ENCODE measurements at places on chromosomes 5 and 9.

DNA sequence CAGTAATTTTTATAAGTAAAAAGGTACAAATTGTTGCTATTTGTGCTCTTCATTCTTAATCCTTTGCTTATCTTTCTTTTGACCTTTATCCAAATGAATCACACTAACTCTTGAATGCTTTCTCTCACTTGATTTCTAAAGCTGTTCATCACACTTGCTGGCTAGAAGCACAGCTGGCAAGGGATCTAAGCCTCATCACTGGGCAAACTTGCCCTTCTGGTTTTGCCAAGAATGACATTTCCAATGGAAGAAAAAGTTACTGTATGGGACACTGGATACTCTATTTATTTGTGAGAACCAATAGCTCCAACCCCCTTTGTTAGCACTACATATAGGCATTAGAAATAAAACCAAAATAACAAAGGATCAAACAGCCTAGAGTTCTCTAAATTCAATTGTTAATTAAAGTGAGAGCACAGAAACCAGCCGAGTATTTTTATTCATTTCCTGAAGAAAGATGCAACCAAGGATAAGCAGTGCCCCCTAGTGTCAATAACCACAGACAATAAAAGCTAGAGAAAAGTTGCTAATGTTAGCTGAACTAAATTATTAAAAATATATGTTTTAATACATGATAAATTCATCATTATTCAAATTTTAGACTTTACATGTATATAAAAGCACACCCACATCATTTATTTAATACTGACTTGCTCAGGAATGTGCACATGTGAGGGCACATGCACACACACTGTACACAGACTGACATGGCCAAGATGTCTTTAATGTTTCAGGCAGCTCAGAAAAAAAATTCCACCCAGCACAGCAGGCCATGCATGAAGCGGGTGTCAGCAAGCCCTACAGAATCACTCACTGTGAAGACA is 59.8 kb upstream of the POU5F2 start:
- peak; percentile 65 for DNase-seq

DNA sequence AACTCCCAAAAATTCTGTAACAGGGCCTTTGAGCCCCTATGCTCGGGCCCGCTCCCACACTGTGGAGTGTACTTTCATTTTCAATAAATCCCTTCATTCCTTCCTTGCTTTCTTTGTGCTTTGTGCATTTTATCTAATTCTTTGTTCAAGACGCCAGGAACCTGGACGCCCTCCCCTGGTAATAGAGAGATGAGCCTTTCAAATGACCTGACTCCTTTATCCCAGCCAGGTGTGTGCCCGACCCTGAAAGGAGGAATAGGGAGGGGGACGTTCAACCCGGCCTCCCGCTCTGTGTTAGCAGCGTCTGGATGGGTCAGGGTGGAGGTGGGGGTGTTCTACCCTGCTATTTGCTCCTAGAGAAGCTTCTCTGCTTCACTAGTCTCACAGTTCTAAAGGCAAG is 53.9 kb downstream of the FXN start:
- DNase-seq = no peak

GRCh38 chr9:93575796-93576257 is 557 bp upstream of the PHF2 start:
- DNase-seq = no peak

GRCh38 chr9:136577941-136578625 is 32.2 kb upstream of the NOTCH1 start:
- DNase-seq = no peak

- DNase-seq = no peak
Measured at GRCh38 chr5:83972236-83972635, 251.6 kb upstream of the HAPLN1 start.

DNA sequence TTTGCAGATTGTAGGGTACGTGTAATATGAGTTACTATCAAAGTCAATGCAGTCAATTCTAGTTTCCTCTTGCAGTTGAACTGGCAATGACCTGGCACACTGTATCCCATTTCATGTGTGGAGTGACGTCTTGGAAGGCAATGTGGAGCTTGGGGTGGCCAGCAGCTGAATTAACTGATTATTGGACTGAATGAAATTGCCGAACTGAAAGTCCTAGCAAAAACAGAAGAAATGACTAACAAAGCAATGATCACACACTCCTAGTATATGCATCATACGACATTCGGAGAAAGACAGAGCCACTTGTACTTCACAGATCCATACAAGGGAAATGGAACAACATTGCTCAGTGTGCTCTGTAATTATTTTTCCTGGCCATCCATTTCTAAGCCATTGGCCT is 259.1 kb upstream of the DAPK1 start:
- DNase-seq = no peak

DNA sequence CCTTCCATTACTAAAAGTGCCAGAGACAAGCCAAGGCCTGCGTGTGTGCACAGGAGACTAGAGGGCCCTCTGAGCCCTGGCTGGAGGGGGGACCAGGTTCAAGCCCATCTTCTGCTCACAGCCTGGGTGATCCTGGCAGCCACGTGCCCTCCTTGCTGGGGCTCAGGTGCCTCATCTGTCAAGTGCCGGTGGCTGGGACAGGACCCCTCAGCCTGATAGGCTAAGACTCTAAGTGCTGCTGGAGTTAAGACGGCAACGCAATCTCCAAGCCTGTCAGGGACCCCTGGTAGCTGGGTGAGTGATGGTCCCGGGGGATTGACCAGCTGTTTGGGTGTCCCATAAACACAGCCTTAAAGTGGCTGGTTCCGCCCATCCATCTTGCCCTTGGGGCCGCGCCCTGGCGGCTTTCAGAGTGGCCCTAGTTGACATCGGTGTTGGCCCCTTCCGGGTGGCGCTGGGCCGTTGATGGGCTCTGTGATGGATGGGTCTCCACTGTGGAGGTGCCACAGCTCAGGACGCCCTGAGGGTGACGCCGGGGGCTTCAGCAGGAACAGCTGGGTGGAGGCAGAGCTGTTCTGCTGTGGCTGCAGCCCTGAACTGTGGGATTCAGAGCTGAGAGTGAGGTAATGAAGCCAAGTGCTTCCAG is 136.2 kb downstream of the BARX1 start:
- DNase-seq = no peak

- no peak for DNase-seq
Measured at GRCh38 chr5:151675611-151676313, 11.0 kb downstream of the SPARC start.

DNA sequence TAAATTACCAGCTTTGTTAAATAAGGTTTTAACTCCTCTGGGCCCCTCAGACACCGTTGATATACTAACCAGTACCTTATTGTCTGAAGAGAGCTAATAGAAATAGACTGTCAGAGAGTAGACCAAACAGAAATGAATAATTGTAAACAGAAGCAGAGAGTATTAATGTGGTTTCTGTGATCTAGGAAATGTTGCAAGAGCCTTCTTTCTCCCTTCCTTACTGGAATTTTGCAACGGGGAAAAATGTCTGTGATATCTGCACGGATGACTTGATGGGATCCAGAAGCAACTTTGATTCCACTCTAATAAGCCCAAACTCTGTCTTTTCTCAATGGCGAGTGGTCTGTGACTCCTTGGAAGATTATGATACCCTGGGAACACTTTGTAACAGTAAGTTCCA is 5.1 kb downstream of the TYRP1 start:
- no peak for DNase-seq

- DNase-seq = no peak
Measured at GRCh38 chr9:94581728-94582127, 11.9 kb downstream of the FBP2 start.

GRCh38 chr9:9790216-9790872 is 822.5 kb downstream of the PTPRD start:
- peak; percentile 77 for DNase-seq

DNA sequence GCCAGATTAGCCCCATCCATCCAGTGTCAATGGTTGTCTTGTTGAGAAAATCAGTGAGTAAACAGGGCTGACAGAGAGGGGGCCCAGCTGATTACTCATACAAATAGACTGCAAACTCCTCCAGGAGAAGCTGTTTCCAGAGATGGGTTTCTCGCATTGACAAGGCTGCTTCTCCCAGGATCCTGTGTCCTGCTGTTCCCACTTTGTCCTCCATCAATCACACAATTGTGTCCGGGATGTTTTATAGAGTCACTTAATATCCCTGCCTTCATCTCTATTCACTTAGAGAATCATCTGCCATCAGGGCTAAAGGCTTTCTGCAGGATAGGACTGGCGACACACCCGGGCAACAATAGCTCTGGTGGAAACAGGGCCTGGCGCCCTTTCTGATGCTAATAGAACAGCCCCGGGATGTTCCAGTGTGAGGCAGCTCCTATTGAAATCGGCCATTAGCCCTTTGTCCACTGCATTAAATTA is 71.7 kb upstream of the TBCA start:
- DNase-seq = no peak

DNA sequence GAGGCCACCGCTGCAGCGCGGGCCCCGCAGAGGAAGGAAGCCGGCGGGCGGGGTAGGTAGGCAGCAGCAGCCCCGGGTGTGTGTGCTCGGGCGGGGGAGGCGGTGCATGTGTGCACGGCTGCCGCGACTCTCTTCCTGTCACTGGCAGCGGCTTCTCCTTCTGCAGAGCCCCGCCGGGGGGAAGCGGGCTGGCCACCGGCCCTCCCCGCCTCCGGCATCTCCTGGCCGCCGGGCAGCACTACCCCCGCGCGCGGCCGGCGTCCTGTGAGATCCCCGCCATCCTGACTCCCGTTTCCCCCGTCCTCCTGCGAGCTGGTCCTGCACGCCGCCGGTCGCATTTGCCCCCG is 315 bp downstream of the PIK3R1 start:
- DNase-seq = peak; percentile 78

- no peak for DNase-seq
Measured at GRCh38 chr5:959581-960531, 48.7 kb upstream of the NKD2 start.

- no peak for DNase-seq
Measured at GRCh38 chr5:149935431-149935901, 9.1 kb downstream of the PDE6A start.

- no peak for DNase-seq
Measured at GRCh38 chr5:133150909-133151544, 99.2 kb downstream of the HSPA4 start.

DNA sequence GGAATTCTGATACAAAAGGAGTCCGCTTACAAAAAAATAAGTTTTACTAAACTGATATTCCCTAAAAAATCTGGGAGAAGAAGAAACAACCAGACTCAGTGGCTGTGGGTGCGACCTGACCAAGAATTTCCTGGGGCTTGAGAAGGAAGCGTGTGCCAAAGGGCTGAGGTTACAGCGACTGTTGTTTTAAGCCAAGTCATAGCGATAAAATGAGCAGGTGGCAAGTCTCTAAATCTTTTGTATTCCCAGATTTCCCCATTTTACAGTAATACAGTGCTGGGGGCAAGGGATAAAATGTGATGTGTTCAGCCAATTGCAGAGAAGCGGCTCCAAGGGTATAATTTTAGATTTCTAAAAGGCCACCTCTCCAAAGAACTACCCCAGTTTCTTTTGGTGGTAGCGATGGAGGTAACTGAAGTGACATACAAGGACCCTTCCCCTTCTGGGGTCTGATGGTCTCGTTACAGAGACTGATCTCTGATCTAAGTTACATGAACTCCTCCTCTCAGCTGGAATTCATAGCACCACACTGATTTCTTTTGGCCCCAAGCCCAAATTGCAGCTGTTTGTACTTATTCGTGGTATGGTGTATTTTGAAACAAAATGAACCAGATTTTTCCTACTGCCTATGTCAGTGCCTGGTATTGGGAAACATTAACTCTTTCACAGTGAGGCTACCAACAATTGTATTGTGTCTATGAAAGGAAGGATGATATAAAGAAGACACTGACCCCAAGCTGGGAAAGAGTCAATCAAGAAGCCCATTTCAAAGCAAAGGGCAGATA is 41.6 kb downstream of the LPAR1 start:
- DNase-seq = no peak

DNA sequence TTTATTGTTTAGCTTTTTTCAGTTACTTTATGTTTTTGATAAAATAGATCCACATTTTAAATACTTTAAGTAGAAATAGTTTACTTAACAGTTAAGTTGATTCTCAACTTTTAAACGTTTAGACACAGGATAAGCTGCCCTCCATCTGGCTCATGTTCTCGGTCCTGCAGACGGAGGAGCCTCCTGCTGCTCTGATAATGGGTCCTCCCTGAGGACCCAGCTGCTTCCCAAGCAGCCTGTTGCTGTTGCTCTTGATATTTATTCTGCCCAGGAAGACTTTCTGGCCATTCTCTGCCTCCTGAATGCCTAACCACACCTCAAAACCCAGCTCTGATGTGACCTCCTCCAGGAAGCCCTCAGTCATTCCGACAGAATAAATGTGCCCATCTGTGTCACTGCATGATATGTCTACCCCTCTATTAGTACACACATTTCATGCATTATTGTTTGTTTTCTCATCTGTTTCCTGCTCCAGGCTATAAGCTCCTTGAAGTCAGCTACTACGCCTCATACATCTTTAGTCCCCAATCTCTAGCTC is 267.2 kb upstream of the MSX2 start:
- DNase-seq = no peak

DNA sequence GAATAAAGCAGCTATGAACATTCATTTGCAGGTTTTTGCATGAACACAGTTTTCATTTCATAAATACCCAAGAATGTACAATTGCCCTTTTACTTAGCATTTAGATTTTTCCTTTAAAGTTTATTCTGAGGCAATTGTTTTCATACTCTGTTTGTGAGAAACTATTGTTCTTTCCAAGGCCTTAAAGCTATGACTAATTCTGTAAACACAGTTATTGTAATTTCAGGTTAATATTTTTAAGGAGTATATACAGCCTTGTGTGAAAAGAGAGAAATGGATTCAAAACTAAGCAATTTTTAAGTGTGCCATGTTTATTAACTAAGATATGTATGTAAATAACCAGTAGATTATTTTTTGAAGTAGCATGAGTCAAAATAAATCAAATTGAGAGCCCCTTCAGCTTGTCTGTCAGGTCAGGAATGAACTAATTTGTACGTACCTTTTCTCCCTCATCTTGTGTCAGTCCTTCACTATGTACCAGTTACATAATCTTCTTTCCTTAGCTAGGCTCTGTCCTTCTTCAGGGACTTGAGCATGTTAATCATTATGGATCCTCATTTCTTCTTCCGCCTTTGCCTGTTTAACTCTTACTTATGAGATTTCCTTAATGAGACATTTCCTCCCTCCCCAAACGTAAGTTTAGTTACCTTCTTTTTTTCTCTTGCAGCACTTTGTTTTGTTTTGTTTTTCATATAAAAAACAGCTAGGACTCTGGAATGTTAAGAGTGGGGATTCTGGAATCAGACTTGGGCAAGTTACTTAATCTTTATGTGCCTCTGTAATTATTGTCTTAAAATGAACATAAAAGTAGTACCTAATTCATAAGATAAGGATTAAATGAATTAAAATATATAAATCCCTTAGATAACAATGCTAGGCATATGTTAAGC is 63.6 kb downstream of the NIPBL start:
- DNase-seq = no peak

DNA sequence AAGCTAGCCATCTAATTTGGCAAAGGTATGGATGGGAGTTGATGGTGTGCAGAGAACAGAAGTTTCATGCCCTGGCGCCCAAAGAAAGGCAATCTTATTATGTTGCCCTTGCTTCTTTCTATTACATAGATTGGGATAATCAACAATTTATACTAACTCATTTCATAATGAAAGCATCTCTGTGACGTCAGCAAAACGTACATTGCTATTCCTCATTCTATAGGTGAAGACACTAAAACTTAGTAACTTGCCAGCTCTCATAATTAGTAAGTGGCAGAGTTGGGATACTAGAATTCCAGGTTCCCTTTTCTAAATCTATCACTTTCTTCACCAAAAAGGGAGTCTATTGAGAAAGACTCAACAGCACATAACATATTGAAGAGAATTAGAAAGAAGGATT is 374.8 kb downstream of the NR2F1-AS1 start:
- no peak for DNase-seq

GRCh38 chr5:29148073-29148472 is 2045.4 kb upstream of the CDH6 start:
- no peak for DNase-seq
